Stimulated activated CD4-positive, alpha-beta T cell treated with anti-CD3 and anti-CD28 coated beads, Interleukin-2, amount 100 ng/mL, for 48 hours (primary cell): ENCODE measurements at places on chromosomes 7 and 10.

DNA sequence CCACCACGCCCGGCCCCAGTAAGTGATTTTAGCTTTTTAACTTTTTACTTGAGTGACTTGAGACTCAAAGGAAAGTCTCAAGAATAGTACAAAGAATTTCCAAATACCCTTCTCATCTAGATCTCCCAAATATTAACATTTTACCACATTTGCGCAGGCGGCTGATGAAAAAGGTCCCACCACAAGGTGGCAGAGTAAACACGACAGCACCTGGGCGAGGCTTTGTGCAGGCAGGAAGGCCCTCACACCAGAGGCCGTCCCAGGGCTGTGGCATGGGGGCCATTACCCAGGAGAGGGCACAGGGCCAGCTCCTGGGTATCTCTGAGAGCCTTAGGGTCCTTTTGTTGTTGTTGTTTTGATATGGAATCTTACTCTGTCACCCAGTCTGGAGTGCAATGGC lies 50.0 kb upstream of the WIPI2 start:
- DNase-seq = peak; percentile 26

GRCh38 chr7:39453743-39454355 lies 112.4 kb upstream of the YAE1 start:
- DNase-seq = peak; percentile 49

- DNase-seq = no peak
Observed at GRCh38 chr7:70217571-70217970, 619.3 kb downstream of the AUTS2 start.

- no peak for DNase-seq
Observed at GRCh38 chr7:5758286-5758685, 23.2 kb downstream of the RNF216 start.

- DNase-seq = no peak
Observed at GRCh38 chr10:80582286-80582960, 44.7 kb downstream of the SH2D4B start.

GRCh38 chr7:3367261-3367660 lies 66.2 kb downstream of the SDK1 start:
- DNase-seq = no peak

- no peak for DNase-seq
Observed at GRCh38 chr10:11462071-11462470, 149.4 kb downstream of the USP6NL start.

DNA sequence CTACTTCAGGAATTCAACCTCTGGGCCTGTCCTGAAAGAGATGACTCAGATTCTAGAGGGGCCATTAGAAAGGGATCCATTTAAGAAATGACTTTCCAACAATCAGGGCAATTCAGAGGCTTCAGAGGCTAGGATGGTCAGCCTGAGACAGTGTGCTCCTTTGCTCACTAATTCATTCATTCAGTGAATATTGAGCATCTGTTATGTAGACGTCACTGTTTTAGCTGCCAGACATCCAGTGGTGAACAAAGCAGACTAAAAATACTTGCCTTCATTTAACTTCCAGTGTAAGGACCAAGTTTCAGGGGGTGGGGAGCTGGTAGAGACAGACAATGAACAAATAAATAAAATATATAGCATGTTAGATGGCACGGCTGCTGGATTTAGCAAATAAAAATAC lies 1.6 kb downstream of the KIAA1217 start:
- no peak for DNase-seq

- no peak for DNase-seq
Observed at GRCh38 chr10:63515002-63515763, 6.0 kb upstream of the REEP3 start.

DNA sequence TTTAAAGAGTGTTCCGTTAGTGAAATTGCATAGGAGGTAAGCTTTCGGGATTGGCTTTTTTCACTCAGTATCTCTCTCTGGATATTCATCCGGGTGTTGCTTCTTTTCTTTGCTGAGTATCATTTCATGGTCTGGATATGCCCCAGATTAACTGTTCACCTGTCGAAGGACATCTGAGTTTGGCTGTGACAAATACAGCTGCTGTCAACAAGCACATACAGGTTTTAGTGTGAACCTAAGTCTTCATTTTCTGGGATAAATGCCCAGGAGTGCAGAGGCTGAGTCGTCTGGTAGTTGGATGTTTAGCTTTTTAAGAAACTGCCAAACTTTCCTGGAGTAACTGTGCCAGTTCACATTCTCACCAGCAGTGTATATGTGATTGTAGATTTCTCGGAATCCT lies 5.6 kb downstream of the DOCK1 start:
- DNase-seq = no peak

DNA sequence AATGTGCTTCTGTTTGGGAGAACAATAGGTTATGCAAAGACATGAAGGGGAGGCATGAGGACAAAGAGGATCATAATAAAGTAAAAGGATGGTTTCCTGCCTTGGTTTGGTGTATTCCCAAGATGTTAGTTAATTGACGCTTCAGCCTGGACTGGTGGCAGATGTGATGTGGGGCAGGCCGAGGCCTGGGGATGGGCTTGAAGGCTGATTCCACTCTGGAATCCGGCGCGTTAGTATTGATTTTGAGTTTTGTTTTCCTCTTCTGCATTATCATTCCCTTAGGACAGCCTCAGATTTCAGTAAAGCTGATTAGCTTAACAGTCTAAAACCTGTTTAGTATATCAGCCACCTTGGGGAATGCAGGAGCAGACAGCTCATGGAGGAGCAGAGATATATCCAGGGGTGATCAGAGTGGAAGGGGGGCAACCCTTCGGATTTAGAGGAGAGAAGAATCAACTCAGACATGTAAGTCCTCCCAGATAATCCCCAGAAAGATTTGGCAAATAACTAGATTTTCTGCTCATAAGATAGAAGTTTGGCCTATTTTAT lies 159.8 kb upstream of the MTPN start:
- no peak for DNase-seq

DNA sequence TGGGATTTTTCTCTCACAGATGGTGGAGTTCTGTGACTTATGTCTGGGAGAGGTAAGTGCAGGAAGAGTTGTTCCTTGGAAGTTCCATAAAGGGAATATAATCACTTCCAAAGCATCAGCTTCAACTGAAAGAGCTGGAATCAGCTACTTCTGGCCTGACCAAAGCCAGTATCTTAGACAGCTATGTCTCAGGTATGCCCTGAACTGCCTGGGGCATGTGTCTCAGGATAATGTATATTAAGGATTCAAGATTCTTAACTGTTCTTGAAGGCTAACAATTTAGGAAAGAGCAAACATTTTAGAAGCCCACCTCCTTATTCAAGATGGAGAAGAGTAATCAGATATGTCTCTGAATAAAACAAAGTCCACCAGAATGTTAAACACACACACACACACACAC lies 12.4 kb upstream of the NOBOX start:
- no peak for DNase-seq

DNA sequence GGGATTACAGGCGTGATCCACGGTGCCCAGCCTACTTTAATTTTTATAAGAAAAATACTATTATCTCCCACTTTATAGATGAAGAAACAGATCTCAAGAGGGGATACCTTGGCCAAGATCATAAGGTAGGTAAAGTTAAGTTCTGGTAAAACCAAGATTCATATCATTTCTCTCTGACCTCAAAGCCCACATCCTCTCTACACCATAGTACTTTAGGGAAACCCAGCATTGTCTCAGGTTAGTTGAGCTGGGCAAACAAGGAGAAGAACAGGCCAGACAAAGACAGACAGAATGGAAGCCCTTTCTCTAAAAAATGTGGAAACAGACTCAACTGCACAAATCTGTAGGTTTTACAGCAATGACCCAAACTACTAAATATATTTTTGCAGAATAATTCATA lies 197.7 kb upstream of the FRMD4A start:
- DNase-seq = no peak

DNA sequence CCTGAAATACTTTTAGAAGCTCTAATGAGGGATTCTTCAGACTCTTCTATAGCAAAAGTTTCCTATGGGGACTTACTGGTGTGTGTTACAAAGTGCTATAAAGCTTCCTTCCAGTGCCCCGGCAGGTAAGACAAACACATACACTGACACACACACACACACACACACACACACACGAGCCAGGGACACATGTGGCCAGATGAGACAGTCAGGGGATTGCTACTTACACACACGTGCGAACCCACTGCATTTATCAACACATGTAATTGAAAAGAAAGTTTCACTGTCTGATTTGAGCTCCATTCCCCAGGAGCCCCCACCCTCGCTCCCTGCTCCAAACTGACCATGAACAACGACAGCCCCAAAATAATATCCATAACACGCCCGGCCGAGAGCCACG lies 119.8 kb downstream of the PRPF18 start:
- DNase-seq = no peak

GRCh38 chr7:130479716-130480400 lies 12.0 kb upstream of the MEST start:
- no peak for DNase-seq

GRCh38 chr10:71081229-71081560 lies 131.2 kb upstream of the UNC5B start:
- DNase-seq = no peak

GRCh38 chr7:92963566-92963965 lies 127.2 kb upstream of the CDK6 start:
- no peak for DNase-seq

DNA sequence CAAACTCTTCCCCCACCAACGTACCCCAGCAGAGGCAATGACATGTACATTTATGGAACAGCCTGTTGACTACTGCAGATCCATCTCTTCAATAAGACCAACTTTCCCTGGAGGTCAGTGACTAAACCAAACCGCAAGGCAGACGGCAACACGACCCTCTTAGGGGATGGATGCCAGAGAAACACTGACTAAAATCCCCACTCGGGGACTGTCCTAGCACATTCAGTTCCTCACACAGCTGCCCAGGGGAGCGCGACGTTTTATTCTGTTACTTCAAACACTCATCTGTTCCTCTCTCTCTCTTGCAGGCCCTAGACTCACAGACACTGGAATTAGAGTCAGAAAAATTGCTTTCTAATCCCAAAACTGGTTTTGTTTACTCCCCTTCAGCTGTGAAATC lies 146.5 kb upstream of the PRSS1 start:
- DNase-seq = no peak

DNA sequence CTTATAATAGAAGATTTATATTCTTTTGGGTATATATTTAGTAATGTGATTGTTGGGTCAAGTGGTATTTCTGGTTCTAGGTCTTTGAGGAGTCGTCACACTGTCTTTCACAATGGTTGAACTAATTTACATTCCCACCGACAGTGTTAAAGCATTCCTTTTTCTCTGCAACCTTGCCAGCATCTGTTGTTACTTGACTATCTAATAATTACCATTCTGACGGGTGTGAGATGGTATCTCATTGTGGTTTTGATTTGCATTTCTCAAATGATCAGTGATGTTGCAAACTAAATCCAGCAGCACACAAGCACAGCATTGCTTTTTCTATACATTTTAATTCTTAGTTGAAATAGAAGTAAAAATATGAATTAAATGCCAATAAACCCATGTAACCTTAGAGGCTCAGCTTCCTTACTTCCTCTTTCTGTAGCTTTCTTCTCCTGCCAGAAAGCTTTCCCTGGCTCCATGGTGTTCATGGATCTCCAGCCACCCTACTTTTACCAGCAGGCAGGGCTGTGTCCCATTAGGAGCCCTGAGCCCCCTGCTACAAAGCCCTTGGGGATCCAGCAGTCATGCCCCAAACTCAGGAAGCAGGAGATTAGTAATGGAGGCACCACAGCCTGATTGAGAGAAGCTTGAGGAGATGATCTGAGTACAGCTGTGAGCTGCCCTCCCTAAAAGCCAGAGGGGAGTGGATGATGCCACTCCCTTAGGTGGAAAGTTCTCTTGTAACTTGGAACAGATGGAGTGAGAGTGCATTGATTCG lies 158.6 kb downstream of the TMEM178B start:
- no peak for DNase-seq

- DNase-seq = no peak
Observed at GRCh38 chr7:26618449-26618848, 245.9 kb downstream of the SKAP2 start.

DNA sequence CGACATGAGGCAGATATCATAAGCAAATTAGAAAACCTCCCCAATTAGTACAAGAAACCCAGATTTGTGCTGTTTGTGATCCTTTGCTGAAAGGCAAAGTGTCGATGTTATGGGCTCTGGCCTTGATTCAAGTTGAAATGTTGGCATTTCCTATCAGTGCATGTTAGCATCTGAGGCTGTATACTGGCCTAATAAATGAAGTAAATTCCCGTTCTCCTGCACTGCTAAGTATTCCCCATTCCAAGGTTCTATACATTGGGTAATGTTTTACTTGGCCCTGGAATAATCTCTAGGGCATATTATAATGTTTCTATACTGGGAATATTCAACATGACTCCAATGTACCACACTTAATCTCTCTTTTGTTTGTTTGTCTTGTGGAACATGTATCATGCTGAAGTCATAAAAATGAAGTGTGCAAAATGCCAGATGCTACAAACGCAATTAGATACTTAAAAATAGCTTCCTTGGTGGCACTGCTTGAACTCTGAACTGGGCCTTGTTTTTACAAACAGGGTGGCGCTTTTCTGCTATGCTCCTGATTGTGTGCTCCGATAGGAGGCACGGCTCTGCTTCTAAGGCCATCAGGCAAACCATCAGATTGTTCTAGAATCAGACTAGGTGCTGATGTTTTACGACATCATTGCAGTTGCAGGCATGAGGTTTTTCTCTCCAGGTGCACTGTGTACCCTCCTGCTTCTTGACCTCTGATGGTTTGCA lies 156.7 kb upstream of the TCF7L2 start:
- no peak for DNase-seq

DNA sequence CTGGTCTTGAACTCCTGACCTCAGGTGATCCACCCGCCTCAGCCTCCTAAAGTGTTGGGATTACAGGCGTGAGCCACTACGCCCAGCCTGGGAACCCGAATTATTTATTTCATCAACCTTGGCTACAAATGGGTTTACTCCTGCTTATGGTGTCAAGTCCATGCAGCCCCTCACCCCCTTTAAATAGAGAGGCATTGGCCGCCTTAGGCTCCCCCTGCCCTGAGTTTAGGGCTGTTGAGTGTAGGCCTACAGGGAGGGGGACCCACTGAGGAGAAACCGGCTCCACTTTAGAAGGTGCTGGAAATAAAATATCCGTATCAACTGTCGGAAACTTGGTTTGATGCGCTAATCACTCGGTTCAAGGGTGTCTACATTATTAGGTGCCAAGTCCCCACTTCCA lies 8.7 kb upstream of the SP8 start:
- no peak for DNase-seq

DNA sequence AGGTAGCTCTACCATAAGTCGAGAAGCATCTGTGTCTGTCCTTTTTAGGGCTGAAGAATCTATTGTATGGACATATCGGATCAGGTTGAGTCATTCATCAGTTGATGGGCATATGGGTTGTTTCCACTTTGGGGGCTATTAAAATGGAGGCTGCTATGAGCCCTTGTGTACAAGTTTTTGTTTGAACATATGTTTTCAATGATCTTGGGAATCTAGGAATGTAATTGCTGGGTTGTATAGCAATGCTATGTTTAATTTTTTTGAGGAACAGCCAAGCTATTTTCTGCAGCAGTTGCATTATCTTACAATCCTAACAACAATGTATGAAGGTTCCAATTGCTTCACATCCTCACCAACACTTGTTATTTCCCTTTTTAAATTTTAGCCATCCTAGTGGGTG lies 46.4 kb upstream of the HABP2 start:
- no peak for DNase-seq

- no peak for DNase-seq
Observed at GRCh38 chr7:107995184-107996071, 7.5 kb downstream of the LAMB1 start.
